ENCODE measurements at places on chromosomes 11 and 22. TPM values are rescaled to one million over a fixed set of nuclear protein-coding genes. Genes with fewer than 3 reads are reported as not detected.
A peak's percentile ranks its signal among the peaks of the same experiment; 100 is the strongest.

DNA sequence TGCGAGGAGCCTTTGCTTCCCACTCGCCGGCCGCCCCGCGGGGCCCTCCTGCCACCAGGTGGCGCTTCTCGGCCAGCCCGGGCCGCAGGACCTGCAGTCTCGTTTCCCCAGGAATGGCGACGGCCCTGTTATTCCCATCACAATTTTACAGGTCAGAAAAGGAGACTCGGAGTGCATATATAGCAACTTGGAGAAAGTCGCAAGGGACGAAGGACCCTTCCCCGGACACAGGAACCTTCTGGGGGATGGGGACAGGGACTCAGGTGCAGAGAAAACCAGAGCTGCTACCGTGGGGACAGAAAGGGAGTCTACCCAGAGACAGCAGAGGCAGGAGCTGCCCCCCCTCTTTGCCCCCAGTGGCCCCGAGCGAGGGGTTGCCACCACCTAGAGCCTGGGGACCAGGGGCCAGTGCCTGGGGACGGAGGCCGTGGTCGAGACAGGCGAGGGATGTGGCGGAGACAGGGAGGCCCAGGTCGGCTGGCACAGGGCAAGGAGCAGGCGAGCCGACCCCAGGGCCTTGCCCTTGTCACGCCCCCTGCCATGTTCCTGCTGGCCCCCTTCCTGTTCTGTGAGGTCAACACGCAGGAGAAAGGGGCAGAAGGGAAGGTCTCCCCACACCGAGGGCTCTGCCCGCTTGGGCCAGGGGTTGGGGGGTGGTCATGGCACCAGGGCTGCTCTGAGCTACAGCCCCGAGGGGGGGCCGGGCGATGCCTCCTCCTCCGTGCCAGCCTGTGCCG, 3.5 kb upstream of the KRTAP5-6 start:
- H3K27ac ChIP-seq: no peak overlapping the region
- H3K27me3 ChIP-seq: peaks cover 18% of the 10 kb centered on the region
- peak overlapping the region; percentile 64 for H3K4me3 ChIP-seq
- H3K36me3 ChIP-seq: no peaks in the 10 kb centered on the region

DNA sequence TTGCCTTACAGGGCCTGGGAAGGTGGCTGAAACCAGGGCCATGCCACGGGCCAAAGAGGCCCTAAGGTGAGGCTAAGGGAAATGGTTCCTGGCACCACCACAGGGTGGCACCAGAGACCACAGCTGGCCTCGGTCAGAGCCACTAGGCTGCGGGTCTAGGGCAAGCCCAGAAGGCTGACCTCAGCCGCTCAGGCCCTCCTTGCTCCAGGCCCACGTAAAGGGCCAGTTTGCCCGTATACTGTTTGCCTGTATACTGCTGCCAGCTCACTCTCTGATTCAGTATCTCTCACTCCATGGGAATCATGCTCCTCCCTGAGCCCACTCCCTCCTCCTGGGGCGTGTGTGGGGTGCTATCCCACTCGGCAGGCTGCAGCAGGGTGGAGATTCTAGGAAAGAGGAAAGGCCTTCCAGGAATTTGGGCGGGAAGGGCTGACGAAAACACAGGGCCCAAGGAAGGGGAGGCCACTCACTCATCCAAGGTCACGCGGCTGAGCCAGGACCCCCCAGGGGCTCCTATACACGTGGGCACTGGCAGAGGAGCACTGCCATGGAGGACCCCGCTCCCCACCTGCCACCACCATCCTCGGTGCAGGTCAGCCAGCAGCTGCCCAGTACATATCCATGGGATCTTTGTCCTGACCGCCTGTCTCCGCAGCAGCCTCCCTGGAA, 62.4 kb downstream of the NECTIN1 start:
- no peaks in the 10 kb centered on the region for H3K4me1 ChIP-seq
- H3K4me3 ChIP-seq: no peak overlapping the region
- DNase-seq: peak; percentile 64
- peaks cover 5% of the 10 kb centered on the region for H3K27me3 ChIP-seq
- H3K27ac ChIP-seq: no peak overlapping the region

APOBEC3C gene
- 468 TPM for polyA plus RNA-seq

TMEM191B gene
- polyA plus RNA-seq: 4.9 TPM

CADM1 gene
- 1.1 TPM for polyA plus RNA-seq

RASD2 gene
- not detected for polyA plus RNA-seq

APBB1 gene
- polyA plus RNA-seq: 35.2 TPM

- peaks cover 36% of the 10 kb centered on the region for H3K4me1 ChIP-seq
- no peak for DNase-seq
- no peak overlapping the region for H3K27ac ChIP-seq
- no peaks in the 10 kb centered on the region for H3K27me3 ChIP-seq
These were observed 10.7 kb downstream of the TAB1 start for GRCh38 chr22:39410264-39410663.

All from immature natural killer cell (primary cell).